ENCODE measurements at places on chromosomes 5 and 9.

DNA sequence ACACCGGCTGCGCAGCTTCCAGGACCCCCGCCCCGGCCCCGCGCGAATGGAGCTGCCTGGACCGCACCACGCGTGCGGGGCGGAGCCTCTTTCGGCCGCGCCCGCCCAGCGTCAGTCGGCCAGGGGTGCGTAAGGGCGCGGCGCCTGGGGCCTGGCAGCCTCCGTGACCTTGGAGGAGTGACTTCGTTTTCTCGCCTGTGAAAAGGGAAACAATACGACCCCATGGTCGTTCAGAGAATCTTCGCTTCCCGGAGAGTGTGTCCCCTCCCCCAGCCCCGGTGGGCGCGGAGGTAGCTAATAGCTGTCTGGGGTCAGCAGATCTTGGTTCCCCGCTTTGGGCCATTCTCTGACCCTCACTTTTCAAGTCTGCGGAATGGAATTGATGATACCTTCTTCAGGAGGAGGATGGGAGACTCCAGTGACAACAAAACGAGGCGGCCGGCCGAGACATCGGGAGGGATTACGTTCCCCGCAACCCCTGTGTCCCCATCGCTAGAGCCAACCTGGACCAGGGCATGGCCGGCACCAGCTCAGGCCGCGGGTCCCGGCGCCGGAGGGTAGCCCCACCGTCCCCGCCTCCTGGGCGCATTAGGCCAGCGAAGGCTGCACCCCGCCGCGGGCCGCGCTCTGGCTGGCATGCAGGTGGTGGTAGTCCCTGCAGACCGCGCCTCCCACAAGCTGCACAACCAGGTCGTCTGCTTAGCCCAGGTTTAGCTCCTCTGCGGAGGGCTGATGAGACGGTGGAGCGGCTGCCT, 5.5 kb upstream of the CDHR2 start:
- DNase-seq, result no peak

- DNase-seq, result no peak
These were observed 57.6 kb downstream of the ANKRD55 start for GRCh38 chr5:56175488-56175887.

DNA sequence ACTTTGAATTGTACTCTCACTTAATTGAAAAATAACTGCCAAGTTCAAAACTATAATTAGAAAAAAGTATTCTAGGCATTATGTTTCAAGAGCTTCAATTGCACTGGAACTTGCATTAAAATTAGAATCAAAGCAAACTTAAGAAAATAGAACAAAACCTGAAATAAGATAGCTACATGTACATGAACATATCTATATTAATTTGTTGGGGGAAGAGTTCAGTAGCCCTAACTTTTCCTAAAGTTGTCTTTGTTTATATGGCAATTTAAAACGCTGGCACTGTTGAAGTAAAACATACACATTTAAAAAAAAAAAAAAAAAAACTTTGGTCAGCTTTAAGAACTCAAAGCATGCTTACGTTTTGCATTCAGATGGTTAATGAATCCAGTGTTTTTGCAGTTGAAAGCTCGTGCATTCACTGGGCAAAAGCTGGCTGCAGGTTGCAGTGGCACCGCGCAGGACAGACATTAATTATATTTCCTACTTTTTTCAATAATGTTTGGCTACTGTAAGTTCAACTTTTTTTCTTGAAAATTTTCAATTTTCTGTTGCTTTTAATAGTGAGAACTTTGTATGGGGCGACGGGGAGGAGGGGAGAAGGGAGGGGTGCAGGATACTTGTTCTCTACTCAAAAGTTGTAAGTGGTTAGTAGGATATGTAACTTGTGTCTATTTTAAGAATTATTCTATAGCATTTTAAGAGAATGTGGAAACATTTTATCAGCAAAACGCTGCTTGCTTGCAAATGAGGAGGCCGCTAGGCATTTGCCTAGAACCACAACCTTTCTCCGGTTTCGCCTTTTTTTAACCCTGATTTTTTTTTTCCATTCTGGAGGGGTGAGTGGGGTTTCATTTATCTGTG, 3.9 kb downstream of the NR2F1 start:
- DNase-seq, result no peak

DNA sequence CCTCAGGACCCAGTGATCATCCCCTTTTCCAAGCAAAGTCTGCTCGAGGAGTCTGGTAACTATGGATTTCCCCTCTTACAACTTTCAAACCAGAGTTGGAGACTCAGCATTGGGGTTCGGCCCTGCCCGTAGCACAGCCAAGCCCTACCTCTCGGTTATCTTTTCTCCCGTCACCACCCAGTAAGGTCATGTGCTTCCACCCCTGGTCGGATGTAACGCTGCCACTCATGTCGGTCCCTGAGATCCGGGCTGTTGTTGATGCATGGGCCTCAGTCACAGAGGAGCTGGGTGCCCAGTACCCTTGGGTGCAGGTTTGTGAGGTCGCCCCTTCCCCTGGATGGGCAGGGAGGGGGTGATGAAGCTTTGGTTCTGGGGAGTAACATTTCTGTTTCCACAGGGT, 1.2 kb downstream of the GALT start:
- DNase-seq, result no peak

GRCh38 chr5:61004448-61004847, 59.4 kb downstream of the NDUFAF2 start:
- DNase-seq, result no peak

DNA sequence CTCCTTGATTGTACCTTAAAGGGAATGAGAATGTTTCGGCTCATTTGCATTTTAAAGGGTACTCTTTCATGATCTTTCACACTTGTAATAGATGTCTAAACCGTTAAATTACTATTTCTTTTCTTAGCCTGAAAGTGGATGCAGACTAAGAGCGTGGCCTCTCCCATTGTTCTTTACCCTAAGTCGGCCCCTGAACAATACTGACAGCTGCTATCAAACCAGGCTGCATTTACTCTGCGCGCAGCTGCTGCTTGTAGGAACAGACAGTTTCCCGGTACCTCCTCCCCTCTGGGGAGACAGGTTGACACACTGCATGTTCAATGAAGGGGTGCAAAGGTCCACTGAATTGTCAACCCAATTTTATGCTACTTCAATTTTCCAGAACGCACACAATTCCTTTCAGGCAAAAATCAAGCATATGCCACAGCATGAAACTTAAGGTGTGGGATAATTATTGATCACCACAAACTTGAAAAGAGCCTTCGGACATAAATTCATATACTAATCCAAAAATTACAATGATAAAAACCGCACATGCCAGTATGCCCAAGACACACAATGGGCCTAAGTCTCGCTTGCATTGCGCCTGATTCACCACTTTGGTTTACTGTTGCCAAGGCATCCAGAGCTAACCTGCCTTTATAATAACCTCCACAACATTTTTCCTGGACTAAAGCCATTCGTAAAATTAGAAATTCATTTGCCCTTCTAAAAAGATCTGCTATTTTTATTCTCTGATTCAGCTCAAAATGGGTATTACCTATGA, 39.7 kb downstream of the TLE1 start:
- DNase-seq, result no peak

DNA sequence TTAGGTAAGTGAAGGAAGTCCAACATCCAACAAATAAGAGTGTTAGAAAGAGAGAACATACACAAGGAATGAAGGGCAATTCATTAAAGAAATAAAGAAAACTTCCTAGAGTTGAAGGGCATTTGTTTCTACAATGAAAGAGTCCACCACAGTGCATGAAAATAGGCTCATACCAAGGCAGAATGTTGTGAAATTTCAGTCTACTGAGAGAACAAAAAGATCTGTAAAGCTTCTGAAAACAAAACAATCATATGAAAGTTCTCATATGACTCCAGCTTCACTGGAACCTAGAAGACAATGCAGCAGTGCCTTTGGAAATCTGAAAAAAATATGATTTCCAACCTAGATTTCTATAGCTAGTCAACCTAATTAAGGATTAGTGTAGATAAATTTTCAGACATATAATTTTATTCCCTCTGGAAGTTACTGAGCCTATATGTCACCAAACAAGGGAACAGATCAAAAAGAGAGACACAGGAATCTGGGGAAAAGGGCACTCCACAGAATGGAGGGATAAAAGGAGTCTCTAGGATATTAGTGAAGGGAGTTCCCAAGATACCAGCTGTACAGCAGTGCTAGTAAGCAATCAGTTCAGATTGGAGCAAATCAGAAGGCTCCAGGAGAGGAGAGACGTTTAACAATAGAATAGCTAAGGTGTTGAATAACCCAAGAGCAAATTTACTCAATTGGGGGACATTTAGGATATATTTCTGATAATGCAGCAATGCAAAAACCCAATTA, 5.8 kb downstream of the C5orf58 start:
- DNase-seq, result no peak

DNA sequence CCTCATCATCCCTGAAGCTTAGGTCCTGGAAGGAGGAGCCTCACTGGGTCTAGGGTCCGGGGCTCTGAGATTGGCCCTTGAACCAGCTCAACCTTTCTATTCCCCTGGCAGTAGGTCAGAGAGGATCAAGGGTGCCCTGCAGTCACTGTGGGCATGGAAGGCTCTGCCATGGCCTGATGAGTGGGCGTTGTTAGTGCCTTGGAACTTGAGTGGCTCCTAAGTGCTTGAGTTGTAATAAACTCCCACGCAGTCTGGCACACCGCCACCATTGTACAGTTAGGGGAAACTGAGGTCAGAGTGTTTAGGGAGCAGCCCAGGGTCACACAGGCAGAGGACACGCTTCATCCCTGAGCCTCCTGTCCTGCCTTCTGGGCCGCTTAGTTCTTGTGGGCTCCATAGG, 10.4 kb upstream of the SYNPO start:
- DNase-seq, result no peak

DNA sequence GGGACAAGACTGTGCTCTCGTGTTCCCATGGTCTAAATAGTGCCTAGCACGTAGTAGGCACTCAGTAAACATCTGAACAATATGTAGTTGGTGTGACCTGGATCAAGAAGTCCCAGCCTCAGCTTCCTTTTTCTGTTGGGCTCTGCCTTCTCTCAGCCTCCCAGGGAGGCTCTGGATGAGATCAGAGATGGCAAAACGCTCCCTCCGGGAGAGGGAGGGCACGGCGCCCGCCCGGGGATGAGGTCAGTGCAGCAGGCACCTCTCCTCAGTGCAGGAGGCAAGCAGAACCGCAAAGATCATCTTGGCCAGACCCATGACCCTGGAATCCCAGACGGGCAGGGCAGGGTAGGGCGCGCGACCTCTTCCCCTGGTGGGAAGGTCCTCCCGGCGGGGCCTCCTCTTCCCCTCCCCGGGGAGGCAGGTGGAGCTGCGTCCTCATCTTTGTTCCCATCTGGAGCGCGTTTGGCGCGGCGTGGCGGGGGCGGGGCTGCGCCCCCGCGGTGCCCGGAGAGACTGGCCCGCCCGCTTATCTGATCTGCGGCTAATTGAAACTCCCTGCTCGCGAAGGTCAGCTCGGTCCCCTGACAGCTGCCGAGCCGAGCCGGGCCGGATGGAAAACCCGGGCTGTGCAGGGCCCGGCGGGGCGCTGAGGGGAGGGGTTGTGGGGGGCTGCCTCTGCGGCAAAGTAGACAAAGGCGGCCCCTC, 60.9 kb downstream of the CXXC5 start:
- DNase-seq, result no peak

- no peak for DNase-seq
These were observed 60.3 kb upstream of the PTGER4 start for GRCh38 chr5:40619421-40619820.

DNA sequence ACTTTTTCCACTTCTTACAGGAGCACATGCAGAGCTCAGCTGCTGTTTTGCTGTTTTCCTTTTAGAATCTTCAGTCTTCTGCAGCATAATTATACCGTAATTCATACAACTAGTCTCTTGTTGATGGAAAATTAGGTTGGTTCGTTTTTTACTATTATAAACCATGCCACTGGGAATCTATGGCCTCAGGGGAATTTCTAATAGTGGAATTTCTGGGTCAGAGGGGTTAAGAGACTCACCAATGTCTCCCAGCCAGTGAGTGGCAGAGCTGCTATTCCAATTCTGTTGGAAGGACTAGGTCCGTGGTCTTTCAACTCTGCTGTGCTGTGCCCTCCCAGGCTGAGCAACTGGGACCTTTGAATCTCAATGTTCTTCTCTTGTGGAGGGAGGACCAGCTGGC, 282.5 kb downstream of the ZSWIM6 start:
- no peak for DNase-seq

- no peak for DNase-seq
These were observed 73.6 kb downstream of the ZNF474 start for GRCh38 chr5:122202952-122203351.

DNA sequence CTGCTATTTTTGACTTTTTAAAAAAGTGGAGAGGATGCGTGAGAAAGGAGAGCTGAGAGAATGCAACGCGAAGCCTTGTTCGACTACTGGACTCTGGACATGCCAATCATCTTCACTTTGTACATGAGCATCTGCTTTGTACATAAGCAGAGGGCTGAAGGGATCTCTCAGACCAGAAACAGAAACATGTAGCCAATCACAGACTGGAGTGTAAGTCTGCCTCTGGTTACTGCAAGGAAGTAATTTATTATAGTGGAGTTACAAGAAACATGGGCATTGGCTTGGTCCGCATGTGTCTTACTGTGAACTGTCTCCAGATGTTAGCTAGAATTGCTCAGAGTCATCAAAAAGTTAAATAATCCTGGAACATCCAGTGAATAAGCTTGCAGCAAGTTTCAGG, 190.0 kb upstream of the GRAMD2B start:
- no peak for DNase-seq

- no peak for DNase-seq
These were observed 219.0 kb upstream of the EDIL3 start for GRCh38 chr5:84603568-84604185.

DNA sequence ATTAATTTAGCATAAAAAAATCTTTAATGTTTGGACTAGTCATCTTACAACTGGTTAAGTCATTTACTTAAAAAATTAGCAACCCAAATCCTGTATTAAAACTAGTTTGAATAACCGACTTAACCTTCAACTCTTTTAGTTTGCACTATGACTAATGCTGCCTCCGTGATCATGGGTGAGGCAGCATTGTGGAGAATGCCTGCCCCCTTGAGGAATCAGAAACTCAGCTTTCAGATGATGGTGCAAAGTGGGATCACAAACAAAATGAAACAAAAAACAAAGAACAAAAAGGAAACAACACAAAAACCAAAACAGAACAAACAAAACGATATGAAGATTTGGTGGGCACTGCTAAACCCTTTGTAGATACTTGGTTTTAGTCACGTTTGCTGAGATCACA, 127.0 kb upstream of the PALM2AKAP2 start:
- DNase-seq, result no peak

- DNase-seq, result no peak
These were observed 39.2 kb downstream of the TTC1 start for GRCh38 chr5:160048131-160048530.

GRCh38 chr9:31394015-31394473, 990.4 kb upstream of the ACO1 start:
- no peak for DNase-seq

GRCh38 chr5:119829341-119829740, 200.0 kb downstream of the FAM170A start:
- no peak for DNase-seq
